ENCODE measurements at places on chromosomes 13 and 19.

DNA sequence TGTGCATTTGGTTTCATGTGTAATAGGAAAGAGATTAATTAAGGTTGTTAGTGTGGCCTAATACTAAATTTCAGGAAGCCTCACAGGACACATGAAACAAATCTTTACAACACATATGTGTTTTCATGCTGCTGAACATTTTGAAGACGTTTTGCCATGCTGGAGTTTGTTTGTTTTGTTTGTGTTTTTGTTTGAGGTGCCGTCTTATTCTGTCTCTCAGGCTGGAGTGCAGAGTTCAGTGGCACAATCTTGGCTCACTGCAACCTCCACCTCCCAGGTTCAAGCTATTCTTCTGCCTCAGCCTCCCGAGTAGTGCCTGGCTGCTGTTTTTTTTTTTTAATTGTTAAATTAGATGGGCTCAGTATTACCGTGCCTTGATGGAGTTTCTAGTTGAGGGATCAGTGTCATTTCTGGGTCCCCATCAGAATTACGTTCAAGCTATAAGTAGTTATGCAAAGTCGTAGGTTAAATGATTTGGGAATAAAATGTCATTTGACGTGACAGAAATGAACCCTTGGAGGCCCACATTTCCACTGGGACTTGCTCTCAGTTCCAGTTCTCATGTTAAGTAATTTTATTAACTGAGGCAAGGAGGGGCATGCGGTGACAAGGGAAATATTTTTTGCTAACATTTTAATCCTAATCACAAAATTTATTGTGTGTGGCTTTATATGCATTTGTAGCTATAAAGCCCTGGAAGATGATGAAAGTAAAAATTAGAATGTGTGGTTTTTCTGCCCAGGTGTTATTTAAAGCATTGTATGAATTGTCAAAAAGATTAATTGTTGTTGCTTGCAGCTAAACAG is 196.9 kb downstream of the TM9SF2 start:
- no peak overlapping the region for H3K27ac ChIP-seq
- H3K27me3 ChIP-seq, result no peaks in the 10 kb centered on the region
- no peak overlapping the region for H3K4me3 ChIP-seq

GRCh38 chr13:26476111-26476781 is 81.2 kb upstream of the WASF3 start:
- no peak overlapping the region for H3K27ac ChIP-seq
- peaks cover 18% of the 10 kb centered on the region for H3K27me3 ChIP-seq

DNA sequence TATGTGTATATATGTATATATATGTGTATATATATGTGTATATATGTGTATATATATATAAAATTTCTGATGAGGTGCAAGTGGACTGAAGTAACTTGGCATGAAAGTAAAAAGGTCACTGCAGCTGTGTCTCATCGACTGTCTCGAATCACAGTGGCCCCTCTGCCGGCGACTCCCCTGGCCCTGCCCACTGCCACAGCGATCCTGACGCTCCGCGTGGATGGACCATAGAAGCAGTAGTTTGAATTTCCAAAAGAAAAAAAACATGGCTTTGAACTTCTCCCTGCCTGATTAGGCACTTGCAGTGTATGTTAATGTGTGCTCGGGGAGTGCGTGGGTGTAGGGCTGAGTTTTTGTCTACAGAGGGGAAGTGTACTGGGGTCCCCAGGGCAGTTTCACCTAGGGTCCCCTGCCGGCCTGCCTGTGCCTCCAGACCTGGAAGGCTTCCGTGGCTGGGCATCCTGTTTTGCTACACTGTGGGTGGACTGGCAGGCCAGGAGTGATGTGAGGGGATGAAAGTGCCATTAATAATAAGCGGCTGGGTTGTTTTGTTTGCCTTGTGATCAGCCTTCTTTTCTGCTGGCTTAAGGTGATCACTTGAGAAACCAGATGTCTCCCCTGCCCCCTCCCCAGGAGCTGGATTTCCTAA is 10.8 kb downstream of the ZIC5 start:
- H3K27ac ChIP-seq, result no peak overlapping the region
- H3K36me3 ChIP-seq, result no peaks in the 10 kb centered on the region
- H3K4me1 ChIP-seq, result peaks cover 22% of the 10 kb centered on the region

DNA sequence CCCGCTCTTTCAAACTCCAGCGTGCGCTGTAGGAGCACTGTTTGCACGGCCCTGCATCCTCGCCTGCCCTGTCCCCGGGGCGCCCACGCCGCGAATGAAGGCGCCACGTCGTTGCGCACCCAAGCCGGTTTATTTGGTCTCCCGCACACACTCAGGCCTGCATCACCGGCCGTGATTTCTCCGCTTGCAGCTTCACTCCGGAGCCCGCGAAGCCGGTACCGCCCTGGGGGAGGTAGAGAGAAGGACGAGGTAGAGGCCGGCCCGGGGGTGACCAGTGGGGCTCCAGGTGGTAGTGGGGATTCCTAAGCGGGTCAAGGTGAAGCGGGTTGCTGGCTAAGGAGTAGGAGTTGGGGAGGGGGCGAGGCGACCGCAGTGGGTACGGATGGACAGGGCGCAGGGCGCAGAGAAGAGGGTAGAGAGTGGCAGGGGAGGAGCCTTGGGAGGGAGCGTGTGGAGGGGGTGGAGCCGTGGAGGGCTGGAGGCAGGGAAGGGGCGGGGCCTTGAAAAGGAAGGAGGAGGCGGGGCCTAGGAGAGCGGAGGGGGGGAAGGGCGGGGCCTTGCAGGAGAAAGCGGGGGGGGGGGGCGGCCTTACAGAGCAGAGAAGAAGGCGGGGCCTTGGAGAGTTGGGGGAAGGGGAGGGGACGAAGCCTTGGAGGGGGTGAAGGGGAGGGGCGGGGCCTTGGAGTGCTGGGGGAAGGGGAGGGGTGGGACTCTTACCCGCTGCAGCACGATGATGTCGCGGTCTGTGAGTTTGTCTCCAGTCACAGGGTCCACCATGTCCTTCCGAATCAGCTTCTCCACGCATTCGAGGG is 24.6 kb downstream of the NOSIP start:
- no peak for DNase-seq
- H3K36me3 ChIP-seq, result peaks cover 43% of the 10 kb centered on the region
- H3K4me1 ChIP-seq, result peaks cover 23% of the 10 kb centered on the region
- no peaks in the 10 kb centered on the region for H3K27me3 ChIP-seq

GRCh38 chr13:44212633-44213396 is 160.8 kb upstream of the SERP2 start:
- DNase-seq, result no peak
- H3K4me1 ChIP-seq, result no peaks in the 10 kb centered on the region
- no peak overlapping the region for H3K27ac ChIP-seq
